Activated CD4-positive, alpha-beta T cell treated with anti-CD3 and anti-CD28 coated beads, Interleukin-2, amount 50 U/mL, for 4 hours (primary cell): ENCODE measurements at places on chromosomes 16 and 17.

DNA sequence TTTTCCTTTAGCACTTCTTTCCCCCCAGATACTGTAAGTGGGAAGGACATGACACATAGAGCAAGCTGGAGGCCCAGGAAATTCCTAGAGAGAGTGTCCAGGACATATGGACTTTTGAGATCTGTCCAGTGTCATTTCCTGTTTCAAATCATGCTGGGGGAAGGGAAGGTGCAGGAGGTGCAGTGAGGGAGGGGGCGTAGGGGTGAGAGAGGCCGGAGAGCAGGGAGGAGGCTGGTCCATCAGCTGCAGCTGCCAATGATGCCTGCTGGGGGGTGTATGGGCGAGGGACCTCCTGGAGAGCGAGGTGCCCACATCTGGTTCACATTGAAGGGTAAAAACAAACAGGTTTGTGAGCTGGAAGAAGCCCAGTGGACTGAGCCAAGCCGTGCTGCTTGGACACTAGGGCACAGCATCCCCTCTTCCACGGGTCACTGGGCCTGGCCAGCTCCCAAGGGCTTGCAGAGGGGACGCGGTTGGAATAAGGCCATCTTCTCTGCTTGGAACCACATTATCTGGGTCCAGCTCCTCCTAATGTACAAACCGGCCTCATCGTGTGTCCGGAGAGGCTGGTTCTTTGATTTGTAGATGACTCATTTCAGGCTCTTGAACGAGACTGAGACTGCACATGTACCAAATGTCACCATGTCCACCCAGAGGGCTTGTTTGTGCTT is 70.4 kb upstream of the SMURF2 start:
- DNase-seq: no peak

DNA sequence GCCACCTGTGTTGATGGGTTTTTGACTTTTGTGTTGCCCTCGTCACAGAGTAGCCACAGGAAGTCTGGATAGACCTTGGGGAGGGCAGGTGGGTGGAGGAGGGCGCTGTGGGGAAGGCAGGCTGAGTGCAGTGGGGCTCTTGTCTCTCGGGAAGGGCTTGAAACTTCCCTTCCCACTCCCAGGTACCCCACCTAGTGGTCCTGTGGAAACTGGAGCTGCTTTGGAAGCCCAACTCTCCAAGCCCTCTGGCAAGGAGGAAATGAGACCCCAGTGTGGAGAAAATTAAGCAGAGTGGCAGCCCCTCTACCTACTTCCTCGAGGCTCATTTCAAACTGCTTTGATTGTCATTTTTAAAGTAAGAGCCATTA is 9.2 kb downstream of the CA5A start:
- no peak for DNase-seq

GRCh38 chr16:62715701-62716100 is 679.5 kb upstream of the CDH8 start:
- DNase-seq: no peak

GRCh38 chr16:68273459-68273858 is 9.1 kb downstream of the SLC7A6 start:
- no peak for DNase-seq

GRCh38 chr16:79062336-79062735 is 538.2 kb downstream of the MAF start:
- no peak for DNase-seq

GRCh38 chr17:80248894-80249710 is 11.6 kb upstream of the RNF213 start:
- no peak for DNase-seq
